Pons (tissue), 1 donor: ENCODE measurements at places on chromosomes 1 and 21.

GRCh38 chr1:17998889-17999288 is 108.7 kb upstream of the IGSF21 start:
- no peak for DNase-seq

DNA sequence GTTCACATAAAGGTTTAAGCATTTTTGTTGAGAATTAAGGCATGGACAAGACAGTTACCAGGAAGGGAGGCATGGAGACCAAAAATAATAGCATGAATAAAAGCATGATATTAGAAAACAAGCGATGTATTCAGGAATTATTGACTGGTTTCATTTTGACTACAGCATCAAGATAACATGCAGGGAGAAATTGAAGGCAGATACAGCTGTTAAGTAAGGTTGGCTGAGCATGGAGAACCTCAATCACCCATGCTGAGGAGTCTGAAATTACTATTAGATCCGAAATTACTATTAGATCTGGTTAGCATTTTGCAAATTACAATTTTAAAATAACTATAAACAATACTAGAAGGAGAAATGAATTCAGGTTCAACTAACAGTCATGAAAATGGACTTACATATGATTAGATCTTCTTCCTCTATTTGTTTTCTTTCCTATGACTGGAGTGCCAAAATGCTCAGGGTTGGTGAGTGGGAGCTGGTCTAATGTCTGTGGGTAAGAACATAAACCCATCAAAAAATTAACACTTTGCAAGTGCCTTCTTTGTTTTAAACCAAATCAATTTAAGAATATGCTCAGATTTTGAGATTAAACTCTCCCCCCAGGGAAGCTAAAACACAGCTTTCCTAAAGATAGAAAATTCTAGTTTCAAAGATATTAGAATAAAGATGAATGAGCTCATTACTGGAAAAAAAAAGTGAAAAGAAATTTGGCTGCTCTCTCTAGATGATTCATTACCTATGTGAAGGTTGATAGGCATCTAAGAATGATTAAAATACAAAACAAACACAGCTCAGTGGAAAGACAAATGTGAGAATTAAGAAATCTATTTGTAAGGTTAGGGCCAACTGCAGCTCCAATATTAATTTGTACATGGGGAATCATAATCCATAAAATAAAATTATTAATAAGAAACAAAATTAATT is 81.7 kb downstream of the ARID4B start:
- DNase-seq = no peak

GRCh38 chr1:190935925-190936324 is 458.3 kb upstream of the BRINP3 start:
- no peak for DNase-seq

GRCh38 chr1:247298701-247299100 is 33.0 kb downstream of the ZNF496 start:
- DNase-seq = no peak

DNA sequence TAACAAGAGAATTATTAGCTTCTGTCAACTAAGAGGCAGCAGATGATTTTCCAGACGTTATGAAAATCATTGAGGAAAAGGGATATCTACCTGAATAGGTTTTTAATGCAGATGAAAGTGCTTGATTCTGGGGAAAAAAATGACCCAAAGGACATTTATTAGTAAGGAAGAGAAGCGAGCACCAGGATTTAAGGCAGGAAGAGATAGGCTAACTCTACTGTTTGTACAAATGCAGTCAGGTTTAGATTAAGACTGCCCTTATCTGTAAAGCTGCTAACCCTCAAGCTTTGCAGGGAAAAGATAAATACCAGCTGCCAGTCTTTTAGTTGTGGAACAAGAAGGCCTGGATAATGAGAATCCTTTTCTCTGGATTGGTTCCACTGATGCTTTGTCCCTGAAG is 33.0 kb upstream of the LRIG2 start:
- no peak for DNase-seq

GRCh38 chr1:170590921-170591705 is 59.1 kb downstream of the GORAB start:
- DNase-seq = no peak

GRCh38 chr1:168531615-168532345 is 12.0 kb downstream of the XCL2 start:
- DNase-seq = no peak

- no peak for DNase-seq
Observed at GRCh38 chr1:156709031-156709430, 3.6 kb upstream of the CRABP2 start.

GRCh38 chr1:224922404-224923164 is 6.9 kb upstream of the DNAH14 start:
- peak; percentile 54 for DNase-seq

DNA sequence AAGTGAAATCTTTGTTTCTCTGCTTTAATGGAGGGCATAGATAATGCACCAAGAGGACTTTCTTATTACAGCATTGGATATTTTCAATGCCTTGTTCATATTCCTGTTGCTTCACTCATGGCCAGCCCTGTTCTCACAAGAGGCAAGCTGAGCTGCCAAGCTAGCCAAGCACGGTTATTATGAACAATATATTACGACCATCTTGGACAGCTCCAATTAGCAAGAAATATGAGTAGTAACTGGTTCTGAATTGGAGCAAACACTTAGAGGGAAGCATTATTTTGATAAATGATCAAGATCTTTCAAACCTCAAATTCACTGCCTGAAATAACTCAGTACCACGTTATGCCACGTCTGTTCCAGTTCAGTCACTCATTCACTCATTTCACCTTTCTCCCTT is 159.8 kb downstream of the SETD4 start:
- no peak for DNase-seq

DNA sequence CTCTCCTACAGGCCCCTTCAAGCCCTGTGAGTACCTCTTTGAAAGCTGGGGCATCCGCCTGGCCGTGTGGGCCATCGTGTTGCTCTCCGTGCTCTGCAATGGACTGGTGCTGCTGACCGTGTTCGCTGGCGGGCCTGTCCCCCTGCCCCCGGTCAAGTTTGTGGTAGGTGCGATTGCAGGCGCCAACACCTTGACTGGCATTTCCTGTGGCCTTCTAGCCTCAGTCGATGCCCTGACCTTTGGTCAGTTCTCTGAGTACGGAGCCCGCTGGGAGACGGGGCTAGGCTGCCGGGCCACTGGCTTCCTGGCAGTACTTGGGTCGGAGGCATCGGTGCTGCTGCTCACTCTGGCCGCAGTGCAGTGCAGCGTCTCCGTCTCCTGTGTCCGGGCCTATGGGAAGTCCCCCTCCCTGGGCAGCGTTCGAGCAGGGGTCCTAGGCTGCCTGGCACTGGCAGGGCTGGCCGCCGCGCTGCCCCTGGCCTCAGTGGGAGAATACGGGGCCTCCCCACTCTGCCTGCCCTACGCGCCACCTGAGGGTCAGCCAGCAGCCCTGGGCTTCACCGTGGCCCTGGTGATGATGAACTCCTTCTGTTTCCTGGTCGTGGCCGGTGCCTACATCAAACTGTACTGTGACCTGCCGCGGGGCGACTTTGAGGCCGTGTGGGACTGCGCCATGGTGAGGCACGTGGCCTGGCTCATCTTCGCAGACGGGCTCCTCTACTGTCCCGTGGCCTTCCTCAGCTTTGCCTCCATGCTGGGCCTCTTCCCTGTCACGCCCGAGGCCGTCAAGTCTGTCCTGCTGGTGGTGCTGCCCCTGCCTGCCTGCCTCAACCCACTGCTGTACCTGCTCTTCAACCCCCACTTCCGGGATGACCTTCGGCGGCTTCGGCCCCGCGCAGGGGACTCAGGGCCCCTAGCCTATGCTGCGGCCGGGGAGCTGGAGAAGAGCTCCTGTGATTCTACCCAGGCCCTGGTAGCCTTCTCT is 23.5 kb downstream of the UBE2T start:
- DNase-seq = no peak

GRCh38 chr1:46150085-46150484 is 17.7 kb upstream of the PIK3R3 start:
- no peak for DNase-seq

GRCh38 chr1:53305650-53306049 is 22.2 kb downstream of the LRP8 start:
- DNase-seq = no peak

DNA sequence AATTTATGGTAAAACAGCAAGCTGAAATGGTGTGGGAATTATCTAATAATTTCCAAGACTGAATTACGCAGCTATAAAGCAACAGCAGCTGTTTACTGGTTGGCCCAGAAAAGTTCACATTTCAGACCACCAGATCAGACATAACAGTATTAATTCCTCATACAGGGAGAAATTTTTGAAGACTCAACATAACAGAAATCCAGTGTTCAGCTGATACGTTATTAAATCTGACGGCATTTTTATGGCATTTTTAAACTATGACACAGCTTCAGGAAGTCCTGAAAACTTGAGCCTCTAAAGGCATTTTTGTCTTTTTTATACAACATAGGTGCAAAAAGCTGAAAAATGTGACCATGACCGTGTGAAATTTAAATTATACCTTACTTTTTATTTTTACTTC is 91.2 kb downstream of the APP start:
- no peak for DNase-seq

DNA sequence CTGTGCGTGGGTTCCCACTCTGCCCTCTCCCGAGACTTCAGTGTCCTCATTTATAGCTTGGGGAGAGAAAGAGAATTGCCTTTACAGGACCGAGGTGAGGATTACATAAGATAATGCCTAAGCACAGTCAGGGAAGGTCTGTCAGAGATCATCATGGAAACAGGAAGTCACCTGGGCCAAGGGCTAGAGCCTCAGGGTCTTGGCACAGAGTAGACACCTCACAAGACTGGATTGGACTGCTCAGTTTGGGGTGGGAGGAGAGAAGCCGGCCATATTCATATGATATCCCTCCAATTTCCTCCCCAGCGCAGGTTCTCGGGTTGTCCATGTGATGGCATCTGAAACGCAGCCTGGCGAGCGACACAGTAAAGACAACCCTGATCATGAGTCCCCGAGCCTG is 3.8 kb downstream of the CNR2 start:
- DNase-seq = no peak
